ENCODE measurements at places on chromosomes 1 and 21. TPM values are rescaled to one million over a fixed set of nuclear protein-coding genes. Genes with fewer than 3 reads are reported as not detected.

The NUDT4B gene
- total RNA-seq, result 21.5 TPM

The LENEP gene
- not detected for total RNA-seq

DNA sequence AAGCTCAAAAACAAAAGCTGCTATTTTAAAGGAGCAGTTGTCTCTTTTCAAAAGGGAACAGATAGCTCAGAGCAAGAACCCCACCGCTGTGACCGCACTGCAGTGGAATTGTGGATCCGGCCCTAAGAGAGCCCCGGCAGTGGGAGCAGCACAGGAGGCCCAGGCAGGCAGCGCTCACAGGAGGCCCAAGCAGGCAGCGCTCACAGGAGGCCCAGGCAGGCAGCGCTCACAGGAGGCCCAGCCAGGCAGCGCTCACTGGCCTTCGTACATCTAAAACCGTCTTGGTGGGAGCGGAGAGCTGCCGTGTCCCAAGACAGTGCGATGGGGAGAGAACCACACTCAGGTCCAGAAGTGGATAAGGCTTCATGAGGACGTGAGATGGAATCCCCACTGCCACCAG lies 4.0 kb downstream of the TFF3 start:
- H3K4me3 ChIP-seq, result no peak overlapping the region
- H3K4me1 ChIP-seq, result peaks cover 31% of the 10 kb centered on the region
- DNase-seq, result no peak
- H3K27me3 ChIP-seq, result peaks cover 6% of the 10 kb centered on the region
- H3K27ac ChIP-seq, result no peak overlapping the region

GRCh38 chr1:89269277-89269676 lies 3.4 kb downstream of the GBP5 start:
- no peaks in the 10 kb centered on the region for H3K4me1 ChIP-seq
- H3K27ac ChIP-seq, result no peak overlapping the region
- no peaks in the 10 kb centered on the region for H3K36me3 ChIP-seq
- H3K4me3 ChIP-seq, result no peak overlapping the region
- H3K27me3 ChIP-seq, result no peaks in the 10 kb centered on the region

DNA sequence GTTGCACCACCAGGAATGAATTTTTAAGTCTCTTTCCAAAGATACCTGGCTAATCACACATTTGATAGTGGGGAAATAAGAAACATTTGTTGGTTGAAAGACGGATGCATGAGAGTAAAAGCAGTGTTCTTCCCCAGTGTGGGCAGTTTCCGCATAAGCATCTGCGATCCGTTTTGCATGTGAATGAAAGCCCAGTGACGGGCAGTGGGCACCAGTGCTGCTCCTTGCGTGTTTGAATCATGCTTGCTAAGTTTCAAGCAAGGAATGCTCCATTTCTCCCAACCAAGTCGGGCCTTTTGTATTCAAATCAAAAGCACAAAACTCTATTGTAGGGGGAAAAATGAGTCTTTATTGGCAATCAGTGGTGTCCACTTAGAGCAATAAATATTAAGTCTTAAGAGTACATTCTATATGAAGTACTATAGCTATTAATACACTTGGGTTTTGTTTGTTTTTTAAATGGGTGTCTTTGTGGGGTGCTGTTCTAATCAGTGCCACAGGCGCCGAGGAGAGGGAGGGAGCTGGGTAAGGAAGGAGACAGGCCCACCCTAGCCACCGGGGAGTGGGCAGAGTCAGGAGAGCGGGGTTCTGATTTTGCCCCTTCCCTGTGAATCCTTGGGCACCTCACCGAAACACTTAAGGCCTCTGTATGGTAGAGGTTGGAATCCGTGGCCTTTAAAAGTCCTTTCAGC lies 750 bp upstream of the PTGFRN start:
- peak overlapping the region; percentile 84 for H3K4me3 ChIP-seq
- H3K27ac ChIP-seq, result no peak overlapping the region
- DNase-seq, result peak; percentile 22
- H3K36me3 ChIP-seq, result no peaks in the 10 kb centered on the region
